ENCODE measurements at places on chromosomes 12 and 14.
A peak's percentile ranks its signal among the peaks of the same experiment; 100 is the strongest.

- no peak for DNase-seq
Measured at GRCh38 chr14:52846591-52846990, 55.2 kb upstream of the GNPNAT1 start.

DNA sequence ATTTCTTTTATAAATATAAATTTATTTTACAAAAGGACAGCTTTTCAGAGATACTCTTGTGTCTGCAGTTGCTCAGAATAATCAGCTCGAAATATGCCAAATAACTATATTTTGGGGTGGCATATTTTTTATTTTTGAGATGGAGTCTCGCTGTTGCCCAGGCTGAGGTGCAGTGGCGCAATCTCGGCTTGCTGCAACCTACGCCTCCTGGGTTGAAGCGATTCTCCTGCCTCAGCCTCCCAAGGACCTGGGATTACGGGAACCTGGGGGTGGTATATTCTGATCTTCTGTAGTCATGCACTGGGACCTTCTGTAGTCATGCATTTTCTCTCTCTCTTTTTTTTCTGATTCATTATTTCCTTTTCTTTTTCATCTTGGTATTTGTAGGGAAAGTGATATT is 135.0 kb upstream of the AMIGO2 start:
- DNase-seq = no peak

DNA sequence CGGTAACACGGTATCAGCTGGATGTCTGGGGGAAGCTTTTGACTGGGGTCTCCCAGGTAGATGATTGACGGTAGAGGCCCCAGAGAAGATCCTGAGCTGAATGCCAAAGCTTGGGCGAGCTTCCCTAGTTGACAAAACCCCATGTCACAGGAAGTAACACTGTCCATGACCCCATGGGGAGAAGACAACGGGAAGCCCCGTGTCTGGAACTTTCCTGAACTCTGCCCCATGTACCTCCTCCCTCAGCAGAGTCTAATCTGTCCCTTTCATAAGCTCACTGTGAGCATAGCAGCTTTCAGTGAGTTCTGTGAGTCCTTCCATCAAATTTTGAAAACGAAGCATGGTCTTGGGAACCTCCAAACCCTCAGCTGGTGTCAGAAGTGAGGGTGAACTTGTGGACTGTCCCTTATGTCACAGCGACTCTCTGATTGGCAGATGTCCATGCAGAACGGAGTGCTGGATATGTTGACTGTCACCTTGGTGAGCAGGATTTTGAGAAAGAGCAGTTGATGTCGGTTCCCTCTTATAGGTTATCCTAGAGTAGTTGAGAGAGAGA is 29.7 kb upstream of the BEGAIN start:
- peak; percentile 37 for DNase-seq

GRCh38 chr12:113861708-113862312 is 104.3 kb downstream of the RBM19 start:
- DNase-seq = no peak
